ENCODE measurements at places on chromosomes 12 and 14.

- no peak for DNase-seq
These were observed 133.5 kb upstream of the PARP11 start for GRCh38 chr12:4006743-4007142.

DNA sequence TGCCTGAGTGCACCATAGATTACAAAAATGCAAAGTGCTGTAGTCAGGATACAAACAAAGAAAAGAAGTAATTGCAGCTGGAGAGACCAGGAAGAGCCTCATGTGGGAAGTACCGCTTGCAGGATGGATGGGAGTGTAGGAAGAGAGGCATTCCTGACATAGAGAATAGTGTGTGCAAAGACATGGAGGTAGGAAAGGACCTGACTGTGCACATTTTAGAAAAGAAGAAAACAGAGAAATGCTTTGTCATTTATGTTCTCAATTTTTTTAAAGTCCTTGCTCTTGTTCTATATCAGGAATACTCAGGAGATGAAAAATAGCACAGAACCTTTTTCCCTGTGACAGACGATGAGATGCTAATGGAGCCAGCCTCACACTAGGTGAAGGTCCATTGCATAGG lies 358.7 kb upstream of the TMPO start:
- DNase-seq = no peak

- no peak for DNase-seq
These were observed 59.0 kb downstream of the GALNT16 start for GRCh38 chr14:69318901-69319475.

- peak; percentile 34 for DNase-seq
These were observed 38.9 kb downstream of the CPSF2 start for GRCh38 chr14:92160619-92161018.

DNA sequence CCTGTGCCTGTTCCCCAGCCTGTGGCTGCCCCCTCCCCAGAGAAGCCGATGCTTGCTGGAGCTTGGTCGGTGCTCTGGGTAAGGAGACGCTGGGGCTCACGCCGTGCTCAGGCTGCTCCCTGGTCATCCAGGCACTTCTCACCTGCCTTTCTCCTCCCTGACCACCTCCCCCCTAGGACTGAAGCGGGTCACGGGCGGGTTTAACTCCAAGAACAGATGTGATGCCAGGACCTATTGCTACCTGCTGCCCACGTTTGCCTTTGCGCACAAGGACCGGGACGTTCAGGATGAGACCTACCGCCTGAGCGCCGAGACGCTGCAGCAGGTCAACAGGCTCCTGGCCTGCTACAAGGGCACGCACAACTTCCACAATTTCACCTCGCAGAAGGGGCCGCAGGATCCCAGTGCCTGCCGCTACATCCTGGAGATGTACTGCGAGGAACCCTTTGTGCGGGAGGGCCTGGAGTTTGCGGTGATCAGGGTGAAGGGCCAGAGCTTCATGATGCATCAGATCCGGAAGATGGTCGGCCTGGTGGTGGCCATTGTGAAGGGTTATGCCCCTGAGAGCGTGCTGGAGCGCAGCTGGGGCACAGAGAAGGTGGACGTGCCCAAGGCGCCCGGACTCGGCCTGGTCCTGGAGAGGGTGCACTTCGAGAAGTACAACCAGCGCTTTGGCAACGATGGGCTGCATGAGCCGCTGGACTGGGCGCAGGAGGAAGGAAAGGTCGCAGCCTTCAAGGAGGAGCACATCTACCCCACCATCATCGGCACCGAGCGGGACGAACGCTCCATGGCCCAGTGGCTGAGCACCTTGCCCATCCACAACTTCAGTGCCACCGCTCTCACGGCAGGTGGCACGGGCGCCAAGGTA lies 8.4 kb upstream of the EP400 start:
- no peak for DNase-seq

DNA sequence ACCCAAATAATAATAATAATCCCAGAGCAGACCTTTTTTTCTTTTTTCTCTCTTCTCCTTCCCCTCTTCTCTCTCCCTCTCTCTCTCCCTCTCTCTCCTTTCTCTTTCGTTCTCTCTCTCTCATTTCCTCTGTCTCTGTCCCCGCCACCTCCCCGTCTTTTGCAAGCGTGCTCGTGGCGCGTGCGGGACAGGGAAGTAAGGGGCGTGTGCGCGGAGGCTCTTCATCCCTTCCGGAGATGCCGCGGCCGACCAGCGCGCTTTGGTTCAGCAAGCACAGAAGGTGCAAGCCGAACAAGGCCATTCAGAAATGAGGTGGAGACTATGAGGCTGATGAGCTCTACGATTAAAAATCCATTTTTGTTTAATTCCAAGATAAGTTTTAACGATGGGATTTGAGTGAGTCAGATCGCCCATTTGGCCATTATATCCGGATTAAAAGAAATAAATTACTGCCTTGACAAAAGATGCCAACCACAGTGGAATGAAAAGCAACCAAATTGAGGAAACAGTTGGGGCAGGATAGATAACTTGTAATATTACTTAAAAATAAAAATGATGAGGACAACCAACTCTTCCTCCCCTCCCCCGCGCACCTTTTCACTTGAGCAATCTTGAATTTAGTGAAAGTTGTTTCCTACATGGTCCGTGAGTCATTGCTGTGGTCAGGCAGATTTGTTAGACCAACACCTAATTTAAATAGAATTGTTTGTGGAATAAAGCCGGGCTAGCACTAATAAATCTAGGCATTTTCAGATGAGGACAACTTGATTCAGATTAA lies 1.2 kb upstream of the AMIGO2 start:
- DNase-seq = no peak

GRCh38 chr12:62900686-62901272 lies 34.2 kb downstream of the PPM1H start:
- no peak for DNase-seq

DNA sequence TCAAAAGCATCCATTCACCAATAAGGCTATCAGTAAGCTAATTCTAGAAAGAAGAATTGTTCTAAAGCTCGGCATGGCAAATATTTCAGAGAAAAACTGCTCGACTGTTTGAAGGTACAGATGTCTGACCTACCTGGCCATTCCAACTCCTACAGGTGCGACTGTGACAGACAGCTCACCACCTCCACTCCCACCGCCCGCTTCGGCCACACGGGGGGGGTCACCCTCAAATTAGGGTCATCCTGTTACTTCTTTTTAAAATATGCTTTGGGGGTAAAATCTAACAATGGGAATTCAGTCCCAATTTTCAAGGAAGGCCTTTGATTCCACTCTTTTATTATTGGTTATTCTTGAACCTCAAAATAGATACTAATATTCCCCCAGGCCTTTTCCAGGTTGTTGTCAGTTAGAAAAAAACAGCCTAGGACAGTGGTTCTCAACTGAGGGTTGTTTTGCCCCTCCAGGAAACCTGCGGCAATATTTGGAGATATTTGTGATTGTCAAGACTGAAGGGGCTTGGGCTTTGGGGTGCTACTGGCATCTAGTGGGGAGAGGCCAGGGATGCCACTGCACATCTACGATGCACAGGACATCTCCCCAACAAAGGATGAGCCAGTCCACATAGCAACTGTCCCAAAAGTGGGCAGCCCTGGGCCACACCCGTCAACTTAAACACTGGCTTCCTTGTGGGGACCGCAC lies 81.2 kb downstream of the BCL11B start:
- no peak for DNase-seq

DNA sequence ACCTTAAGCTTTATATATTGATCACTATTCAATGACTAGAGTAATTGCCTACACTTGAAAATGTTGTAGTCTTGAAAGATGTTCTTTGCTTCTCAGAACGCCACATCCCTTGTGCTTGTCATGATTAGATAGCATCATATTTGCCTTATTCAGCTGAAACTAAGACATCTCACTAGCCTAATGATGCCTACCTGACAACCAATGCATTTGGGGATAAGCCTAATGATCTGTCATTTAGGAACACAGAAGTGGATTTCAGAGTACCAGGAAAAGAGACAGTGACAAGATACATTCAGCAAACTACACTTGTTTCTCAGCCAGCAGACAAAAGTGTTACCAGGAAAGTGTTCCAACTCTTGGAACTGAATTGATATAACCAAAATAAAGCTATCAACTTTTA lies 83.7 kb downstream of the ARMH4 start:
- no peak for DNase-seq

DNA sequence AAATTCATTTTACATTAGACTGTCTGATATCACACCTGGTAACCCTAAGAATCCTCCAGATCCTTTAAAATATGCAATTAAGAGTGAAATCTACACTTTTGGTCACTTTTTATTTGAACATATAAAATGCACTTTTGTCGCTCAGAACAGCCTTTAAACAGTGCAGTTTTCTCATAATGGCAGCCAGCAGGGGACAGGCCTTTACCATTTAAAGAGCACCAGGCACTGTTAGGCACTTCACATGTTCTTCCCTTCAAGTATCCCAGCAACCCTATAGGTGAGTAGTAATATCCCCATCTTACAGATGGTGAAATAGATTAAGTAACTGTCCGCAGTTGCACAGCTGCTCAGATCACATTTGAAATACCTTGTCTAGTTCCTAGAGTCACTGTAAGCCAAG lies 11.3 kb upstream of the SAMD4A start:
- DNase-seq = no peak

GRCh38 chr12:43206396-43206795 lies 345.6 kb downstream of the ADAMTS20 start:
- DNase-seq = peak; percentile 7

Measured in AG04450 (cell line).